ENCODE measurements at places on chromosomes 5 and 9.
A peak's percentile ranks its signal among the peaks of the same experiment; 100 is the strongest.

GRCh38 chr5:147635882-147636728 is 126.2 kb upstream of the DPYSL3 start:
- DNase-seq, result no peak

DNA sequence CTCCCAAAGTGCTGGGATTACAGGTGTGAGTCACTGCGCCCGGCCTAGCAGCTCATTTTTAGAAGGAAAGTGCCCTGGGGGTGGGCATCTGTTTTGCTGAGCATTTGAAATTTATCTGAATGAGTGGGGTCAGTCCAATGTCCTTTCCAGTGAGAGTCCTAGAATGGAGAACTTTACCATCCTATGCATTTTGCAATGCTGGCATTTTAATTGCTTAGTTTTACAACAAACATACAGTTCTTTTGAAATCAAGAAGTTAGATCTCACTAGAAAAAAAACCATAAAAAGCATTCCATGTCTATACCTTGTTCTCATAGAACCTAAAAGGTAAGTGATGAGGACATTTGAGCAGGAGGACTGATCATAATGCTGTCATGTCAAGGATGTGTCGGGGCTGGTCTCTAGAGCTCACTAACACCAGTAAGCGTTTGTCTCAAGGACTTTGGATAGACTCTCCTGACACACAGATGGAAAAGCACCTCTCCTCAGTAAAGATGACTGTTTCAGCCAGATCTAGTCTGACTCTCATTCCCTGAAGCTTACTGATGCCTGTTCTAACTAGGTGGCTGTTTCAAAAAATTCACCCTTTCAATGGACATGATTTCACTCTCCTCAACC is 83.9 kb downstream of the DCP2 start:
- no peak for DNase-seq

DNA sequence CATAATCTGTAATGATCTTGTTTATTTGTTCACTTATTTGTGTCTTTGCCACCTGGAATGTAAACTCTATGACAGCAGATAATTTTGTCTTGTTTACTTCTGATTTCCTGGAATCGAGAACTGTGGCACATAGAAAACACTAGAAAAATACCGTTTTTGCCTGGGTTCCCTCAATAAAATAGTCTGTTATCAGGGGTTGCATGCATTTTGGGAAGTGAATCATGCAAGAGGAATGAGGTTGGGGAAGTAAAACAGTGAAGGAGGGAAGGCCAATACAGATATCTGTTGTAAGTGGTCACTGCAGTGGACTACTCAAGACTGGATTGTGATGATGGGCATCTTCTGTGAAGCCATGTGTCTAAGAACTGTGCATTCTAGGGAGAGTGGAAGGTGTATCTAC is 45.2 kb upstream of the IL6ST start:
- no peak for DNase-seq

DNA sequence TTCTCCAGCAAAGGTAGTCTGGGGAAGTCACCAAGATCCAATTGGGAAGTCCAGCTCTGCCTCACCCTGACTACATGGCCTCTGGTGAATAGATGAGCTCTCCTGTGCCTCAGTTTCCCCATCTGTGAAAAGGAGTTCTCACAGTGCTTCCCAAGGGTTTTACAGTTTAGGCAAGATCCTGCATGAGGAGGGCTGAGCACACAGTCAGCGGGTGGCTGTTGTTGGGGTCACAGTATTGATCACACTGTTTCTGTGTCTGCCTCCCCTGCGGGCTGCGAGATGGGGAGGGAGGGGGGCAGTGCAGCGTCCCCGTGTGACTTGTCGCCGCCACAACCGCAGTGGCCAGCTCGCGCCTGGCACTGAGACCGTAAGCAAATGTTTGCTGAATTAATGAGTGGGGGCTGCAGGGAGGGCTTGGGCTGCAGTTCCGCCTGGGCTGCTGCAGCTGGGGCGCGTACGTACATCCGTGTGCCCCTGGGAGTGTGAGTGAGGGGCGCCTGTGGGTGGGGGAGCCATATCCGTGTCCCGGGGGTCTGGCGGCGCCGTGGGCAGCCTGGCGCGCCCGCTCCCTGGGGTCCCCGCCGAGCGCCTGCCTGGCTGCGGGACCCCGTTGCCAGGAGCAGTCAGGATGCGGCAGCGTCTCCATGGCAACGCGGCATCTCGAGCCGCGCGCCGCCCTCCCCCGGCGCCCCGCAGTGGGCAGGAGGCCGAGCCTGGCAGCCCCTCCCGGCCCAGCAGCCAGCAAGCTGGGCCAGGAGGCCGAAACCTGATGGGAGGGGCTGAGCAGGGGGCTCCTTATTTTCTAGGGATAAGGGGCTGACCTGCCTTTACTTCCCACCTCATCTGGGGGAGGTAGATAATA is 31.4 kb upstream of the PSD2 start:
- no peak for DNase-seq

GRCh38 chr5:40227931-40228330 is 451.8 kb upstream of the PTGER4 start:
- no peak for DNase-seq

- no peak for DNase-seq
These were observed 8.3 kb upstream of the ENC1 start for GRCh38 chr5:74648835-74649293.

DNA sequence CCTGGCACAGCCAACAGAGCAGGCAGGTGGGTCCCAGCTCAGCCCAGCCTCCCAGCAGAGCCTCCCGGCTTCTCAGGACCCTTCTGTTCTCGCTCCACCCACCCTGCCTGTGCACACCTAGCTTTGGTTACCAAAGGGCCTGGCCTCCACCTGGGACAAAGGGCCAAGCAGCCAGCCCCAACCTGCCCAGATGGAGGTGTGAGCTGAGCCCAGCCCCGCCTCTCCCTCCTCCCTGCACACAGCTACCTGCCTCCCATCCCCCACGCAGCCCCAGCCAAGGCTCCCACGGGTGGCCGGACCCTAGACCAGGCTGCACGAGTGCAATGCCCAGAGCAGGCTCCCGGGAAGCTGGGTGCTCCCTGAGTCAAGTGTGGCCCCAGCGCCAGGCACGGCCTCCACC is 5.6 kb downstream of the TPRN start:
- peak; percentile 84 for DNase-seq

- no peak for DNase-seq
These were observed 6.7 kb downstream of the SLC23A1 start for GRCh38 chr5:139376364-139376763.

- DNase-seq, result no peak
These were observed 407.4 kb upstream of the TLE4 start for GRCh38 chr9:79164406-79164805.

DNA sequence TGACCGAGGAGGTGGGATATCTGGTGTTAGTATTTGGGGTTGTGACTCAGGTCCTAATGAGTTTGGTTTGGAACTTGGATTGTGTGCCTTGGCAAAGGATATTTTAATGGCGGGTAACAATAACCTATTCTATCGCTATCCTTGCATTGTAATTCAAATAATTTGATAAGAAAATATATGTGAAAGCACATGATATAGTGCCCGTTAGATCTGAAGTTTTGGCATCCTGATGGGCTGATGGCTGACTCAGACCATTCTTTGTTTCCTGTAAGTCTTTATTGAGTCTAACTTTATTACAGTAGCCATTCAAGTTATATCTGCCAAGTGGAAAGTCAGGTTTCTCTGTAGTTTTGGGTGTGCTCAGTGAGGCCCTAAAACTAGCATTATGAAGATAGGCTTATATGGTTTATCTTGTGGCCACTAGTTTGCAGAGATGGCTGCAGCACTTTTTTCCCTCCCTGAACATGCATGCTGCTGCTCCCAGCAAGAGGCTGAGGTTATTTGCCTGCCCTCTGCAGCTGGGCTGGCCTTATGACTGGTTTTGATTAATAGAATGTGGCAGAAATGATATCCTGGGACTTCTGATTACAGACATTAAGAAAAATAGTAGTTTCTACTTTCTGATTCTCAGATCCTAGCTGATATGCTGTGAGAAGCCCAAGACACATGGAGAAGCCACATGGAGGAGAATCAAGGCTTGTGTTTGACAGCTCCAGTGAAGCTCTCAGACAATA is 46.6 kb downstream of the CFAP95 start:
- no peak for DNase-seq

GRCh38 chr5:142275496-142275895 is 49.3 kb downstream of the SPRY4 start:
- no peak for DNase-seq

- DNase-seq, result no peak
These were observed 263.2 kb downstream of the GABRB2 start for GRCh38 chr5:161283296-161283695.

GRCh38 chr9:73210886-73211666 is 59.4 kb downstream of the ANXA1 start:
- DNase-seq, result no peak

DNA sequence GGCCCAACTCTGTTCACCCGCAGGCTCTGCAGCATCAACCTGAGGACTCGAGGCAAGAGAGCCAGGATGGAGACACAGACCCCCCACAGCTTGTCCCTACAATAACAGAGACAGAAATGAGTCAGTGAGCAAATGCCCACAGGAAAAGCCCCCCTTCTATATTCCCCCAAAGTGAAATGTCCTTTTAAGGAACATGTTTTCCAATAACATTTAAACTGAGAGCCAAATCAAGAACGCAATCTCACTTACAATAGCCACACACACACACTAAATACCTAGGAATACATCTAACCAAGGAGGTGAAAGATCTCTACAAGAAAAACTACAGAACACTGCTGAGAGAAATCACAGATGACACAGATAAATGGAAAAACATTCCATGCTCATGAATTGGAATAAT is 49.0 kb downstream of the TEX10 start:
- no peak for DNase-seq

DNA sequence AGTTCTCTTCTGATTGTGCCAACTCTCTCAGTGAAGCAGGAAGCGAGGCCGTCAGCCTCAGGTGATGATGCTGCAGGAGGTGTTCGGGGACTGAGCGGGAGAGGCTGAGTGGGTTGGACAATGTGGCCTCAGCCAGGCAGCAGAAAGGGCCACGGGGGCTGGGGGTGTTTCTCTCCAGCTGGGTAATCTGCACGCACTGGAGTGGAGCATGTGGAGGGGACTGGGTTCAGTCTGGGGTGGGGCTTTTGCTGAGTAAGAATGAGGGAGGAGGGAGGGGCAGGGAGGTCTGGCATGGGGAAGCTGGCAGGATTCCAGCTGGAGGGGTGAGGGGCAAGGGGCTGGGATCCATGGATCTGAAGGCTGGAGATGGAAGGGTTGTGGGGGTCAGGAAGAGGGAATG is 60.8 kb upstream of the PHYKPL start:
- no peak for DNase-seq

GRCh38 chr9:14097666-14098415 is 216.1 kb downstream of the NFIB start:
- DNase-seq, result no peak

- DNase-seq, result no peak
These were observed 104.3 kb upstream of the SPATA31D4 start for GRCh38 chr9:81823672-81824554.

DNA sequence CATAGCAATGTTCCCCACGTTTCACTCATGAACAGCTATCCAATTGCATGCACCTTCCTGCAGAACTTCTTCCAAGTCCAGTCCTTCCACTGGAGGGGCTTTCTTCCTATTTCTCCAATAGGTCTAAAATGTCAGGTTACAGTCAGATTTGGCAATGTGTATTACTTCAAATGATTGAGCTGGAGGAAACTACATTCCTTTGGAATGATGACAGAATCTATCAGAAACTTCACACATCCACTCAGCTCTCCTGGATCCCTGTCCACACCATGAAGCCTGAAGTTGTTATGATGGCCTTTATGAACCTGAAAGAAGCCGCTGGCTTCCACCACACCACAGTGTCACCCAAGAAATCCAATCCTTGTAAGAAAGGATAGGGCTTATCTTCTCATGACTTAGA is 32.2 kb downstream of the FBXW2 start:
- no peak for DNase-seq

DNA sequence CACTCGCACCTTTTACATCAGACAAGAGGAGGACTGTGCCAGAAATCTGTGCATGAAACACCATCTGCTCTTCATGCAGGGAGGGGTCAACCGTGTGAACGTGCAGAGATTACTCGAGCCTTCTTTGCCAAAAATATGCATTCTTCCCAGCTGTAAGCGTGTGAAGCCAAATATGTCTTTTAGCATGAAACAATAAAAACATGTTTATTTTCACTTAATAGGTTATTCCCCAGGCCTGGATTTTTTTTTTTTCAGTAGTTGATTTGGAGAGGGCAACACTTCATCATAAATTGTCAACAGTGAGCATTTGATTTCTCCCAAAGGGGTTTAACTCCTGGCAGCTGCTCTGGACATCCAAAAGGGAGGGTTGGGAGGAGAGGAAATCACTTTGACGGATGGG is 23.8 kb downstream of the PLAC8L1 start:
- no peak for DNase-seq

DNA sequence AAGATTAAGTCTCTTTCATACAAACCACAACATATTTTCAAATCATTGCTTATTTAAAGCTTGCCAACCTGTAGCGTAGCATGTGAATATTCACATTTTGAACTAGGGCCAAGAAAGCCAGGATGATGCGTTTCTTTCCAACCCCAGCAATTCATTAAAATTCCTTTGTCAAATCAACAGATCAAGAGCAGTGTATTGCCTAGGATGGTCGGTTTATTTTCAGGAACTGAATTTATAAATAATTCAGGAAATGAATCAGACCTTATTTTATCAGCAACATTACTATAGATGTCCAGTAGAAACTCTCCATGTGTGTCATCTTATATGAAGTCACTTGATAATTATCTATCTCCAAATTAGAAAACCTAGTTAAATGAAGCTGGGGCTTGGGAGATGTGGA is 13.2 kb upstream of the AUH start:
- DNase-seq, result no peak

- DNase-seq, result no peak
These were observed 26.6 kb upstream of the C5orf58 start for GRCh38 chr5:170206216-170206615.

DNA sequence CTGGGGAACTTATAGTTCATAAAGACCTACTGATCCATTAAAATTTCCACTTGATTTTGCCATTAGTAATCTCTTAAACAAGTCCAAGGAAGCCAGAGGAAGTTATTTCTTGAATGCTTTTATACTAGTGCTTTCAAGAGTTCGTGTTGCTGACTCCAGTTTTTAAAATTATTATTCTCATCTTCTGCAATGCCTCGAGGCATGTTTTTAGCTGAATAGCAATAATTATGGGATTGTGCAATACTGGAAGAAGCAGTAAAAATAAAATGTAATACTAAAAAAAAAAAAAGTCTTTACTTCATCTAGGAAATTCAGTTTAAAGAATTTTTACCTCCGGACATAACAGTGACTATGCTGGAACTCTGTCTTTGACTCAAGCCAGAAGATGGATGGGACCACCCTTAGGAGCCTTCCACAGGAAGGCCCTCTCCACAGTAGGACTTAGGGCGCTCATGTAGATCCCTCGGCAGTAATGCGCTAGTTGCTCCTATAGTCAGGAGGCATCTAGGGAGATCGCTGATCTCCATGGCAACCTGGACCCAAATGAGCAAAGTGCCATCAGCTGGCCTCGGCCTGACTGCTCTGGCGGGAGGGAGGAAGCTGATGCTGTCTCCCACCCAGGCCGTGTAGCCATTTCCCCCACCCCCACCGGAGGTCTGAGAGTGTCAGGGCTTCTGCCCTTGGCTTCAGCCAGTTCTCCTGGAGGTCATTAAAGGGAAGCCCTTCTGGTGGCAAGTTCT is 56.7 kb downstream of the DAPK1 start:
- no peak for DNase-seq

GRCh38 chr9:108727580-108728111 is 128.1 kb downstream of the ACTL7B start:
- no peak for DNase-seq

- peak; percentile 93 for DNase-seq
These were observed 21.2 kb downstream of the DYNC2I2 start for GRCh38 chr9:128635266-128636023.

GRCh38 chr5:59790376-59790775 is 103.2 kb downstream of the PDE4D start:
- no peak for DNase-seq

Measured in colonic mucosa (tissue), 4 donors.